H1 (cell line): ENCODE measurements at places on chromosomes 1 and 21.

GRCh38 chr1:175808573-175808972 lies 65.2 kb upstream of the TNR start:
- H3K36me3 ChIP-seq: no peaks in the 10 kb centered on the region
- peaks cover 4% of the 10 kb centered on the region for H3K4me1 ChIP-seq
- no peak overlapping the region for H3K27ac ChIP-seq
- H3K27me3 ChIP-seq: no peaks in the 10 kb centered on the region; the same call in 1 of the 2 replicates

- no peak for DNase-seq
- no peak overlapping the region for H3K4me3 ChIP-seq
- no peaks in the 10 kb centered on the region for H3K27me3 ChIP-seq
- H3K36me3 ChIP-seq: no peaks in the 10 kb centered on the region
- H3K4me1 ChIP-seq: no peaks in the 10 kb centered on the region
- no peak overlapping the region for H3K27ac ChIP-seq
These were observed 11.4 kb upstream of the CFAP126 start for GRCh38 chr1:161379071-161379470.

- no peak for DNase-seq
- no peak overlapping the region for H3K4me3 ChIP-seq
- H3K27ac ChIP-seq: no peak overlapping the region
- no peaks in the 10 kb centered on the region for H3K36me3 ChIP-seq
- H3K4me1 ChIP-seq: no peaks in the 10 kb centered on the region
- H3K27me3 ChIP-seq: no peaks in the 10 kb centered on the region
These were observed 38.6 kb downstream of the WASF2 start for GRCh38 chr1:27451343-27451742.

- no peak overlapping the region for H3K27ac ChIP-seq
- H3K36me3 ChIP-seq: no peaks in the 10 kb centered on the region
- no peak for DNase-seq
- H3K4me1 ChIP-seq: 0 out of 2 replicates have a peak, but pooled peaks cover 2% of the 10 kb centered on the region
These were observed 102.1 kb downstream of the XCL2 start for GRCh38 chr1:168441745-168442144.
